ENCODE measurements at places on chromosomes 5 and 9. TPM values are rescaled to one million over a fixed set of nuclear protein-coding genes. Genes with fewer than 3 reads are reported as not detected.

DNA sequence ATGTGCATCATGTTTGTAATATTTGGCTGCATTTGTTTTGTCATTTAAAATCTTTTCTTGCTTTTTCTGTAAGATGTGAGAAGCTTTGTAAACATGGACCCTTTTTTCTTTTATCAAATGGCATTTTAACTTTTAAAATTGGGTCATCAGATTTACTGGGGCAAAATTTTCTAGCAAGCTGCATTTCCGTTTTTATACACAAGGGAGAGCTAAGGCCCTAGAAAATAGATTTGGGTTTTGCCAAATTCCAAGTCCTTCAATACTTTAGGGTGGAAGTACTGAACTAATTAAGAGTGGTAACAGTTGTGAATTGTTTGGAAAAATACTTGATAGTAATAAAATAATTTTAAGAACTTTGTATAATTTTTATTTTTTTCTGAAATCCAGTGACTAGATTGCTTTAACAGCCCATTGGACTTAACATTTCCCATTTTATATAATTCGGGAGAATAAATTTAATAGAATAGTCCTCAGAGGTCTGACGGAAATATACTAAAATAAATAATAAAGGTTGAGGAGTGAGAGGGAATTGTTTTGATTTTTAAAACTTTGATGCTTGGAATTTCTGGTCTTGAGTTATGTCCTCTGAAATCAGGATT, 117.4 kb downstream of the SMARCA2 start:
- 0 out of 3 replicates have a peak, but pooled peaks cover 4% of the 10 kb centered on the region for H3K36me3 ChIP-seq
- H3K27ac ChIP-seq = no peak overlapping the region
- H3K27me3 ChIP-seq = no peaks in the 10 kb centered on the region
- no peaks in the 10 kb centered on the region for H3K4me1 ChIP-seq
- H3K4me3 ChIP-seq = no peak overlapping the region

DNA sequence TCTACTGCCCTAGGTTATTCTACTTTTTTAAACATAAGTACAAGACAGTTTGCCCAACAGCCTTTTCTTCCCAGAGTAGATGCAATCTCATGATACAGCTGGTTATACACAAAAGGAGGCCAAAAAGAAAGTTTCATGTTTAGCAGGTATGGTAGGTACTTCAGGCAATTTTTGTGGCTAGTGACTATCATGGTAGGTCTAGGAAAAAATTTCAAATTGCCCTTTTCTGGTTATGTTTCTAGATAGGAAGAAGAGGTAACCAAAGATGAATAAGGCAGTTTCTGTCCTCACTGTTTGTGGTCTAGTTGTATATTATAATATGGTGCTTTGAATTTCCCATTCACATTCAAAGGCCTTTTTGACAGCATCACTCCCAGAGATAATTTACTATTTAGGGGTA, 19.7 kb downstream of the MEGF9 start:
- no peak overlapping the region for H3K27ac ChIP-seq
- no peaks in the 10 kb centered on the region for H3K4me1 ChIP-seq
- no peak for DNase-seq
- no peak overlapping the region for H3K4me3 ChIP-seq

The CSF2 gene
- total RNA-seq = 0.29 TPM

The PCDHGA8 gene
- total RNA-seq = 0.18 TPM

The ABLIM3 gene
- total RNA-seq = 0.38 TPM

GRCh38 chr5:174221436-174221835, 175.9 kb downstream of the NSG2 start:
- H3K4me1 ChIP-seq = no peaks in the 10 kb centered on the region
- no peak for DNase-seq
- H3K4me3 ChIP-seq = no peak overlapping the region
- H3K36me3 ChIP-seq = no peaks in the 10 kb centered on the region
- H3K27ac ChIP-seq = no peak overlapping the region

GRCh38 chr9:36504156-36504555, 68.5 kb upstream of the MELK start:
- no peaks in the 10 kb centered on the region for H3K36me3 ChIP-seq
- no peak overlapping the region for H3K27ac ChIP-seq
- peaks cover 13% of the 10 kb centered on the region for H3K27me3 ChIP-seq
